ENCODE measurements at places on chromosomes 13 and 19.
A peak's percentile ranks its signal among the peaks of the same experiment; 100 is the strongest.

DNA sequence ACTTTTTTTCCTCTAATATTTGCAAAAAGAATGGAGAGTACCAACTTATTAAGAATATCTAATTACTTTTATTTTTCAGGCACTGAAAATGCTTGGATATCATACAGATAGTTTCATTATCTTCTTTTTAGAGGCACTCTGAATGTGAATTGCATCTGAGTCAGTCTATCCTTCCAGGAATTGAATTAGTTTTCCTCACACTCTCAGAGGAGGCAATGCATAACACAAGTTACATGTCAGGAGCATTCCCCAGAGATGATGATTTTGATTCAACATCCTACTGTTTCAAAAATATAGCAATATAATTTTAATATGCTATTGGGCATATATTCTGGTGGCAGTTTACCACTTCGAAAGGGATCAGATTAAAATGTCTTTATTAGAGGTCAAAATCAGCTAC lies 1315.4 kb downstream of the PCDH9 start:
- no peak for DNase-seq

GRCh38 chr13:112451512-112452379 lies 75.6 kb downstream of the SPACA7 start:
- DNase-seq: no peak

- no peak for DNase-seq
These were observed 74.2 kb upstream of the RFC3 start for GRCh38 chr13:33743438-33744368.

GRCh38 chr13:113305208-113305607 lies 8.2 kb downstream of the LAMP1 start:
- no peak for DNase-seq

DNA sequence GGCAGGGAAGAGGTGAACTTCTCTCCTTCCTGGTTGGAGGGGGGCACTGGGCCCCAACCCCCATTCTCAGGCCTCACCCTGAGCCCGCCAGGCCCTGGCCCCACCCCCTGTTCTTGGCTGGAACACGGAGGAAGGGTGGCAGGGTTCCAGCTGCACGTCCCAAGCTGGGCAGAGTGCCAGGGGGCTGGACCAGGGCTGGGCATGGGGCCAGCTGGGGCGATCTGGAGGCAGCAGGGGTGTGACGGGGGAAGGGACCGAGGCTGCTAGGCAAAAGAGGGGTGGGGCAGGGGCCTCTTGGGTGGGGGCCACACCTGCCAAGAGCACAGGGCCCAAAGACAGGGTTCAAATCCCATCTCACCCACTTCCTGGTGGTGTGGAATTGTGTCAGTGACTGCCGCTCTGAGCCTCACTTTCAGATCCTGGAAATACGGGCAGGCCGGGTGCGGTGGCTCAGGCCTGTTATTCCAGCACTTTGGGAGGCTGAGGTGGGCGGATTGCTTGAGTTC lies 2.2 kb downstream of the HIF3A start:
- peak; percentile 84 for DNase-seq

- DNase-seq: peak; percentile 14
These were observed 65.4 kb downstream of the GNG7 start for GRCh38 chr19:2636897-2637683.
